Mesendoderm (in vitro differentiated cells): ENCODE measurements at places on chromosomes 7 and 10.

DNA sequence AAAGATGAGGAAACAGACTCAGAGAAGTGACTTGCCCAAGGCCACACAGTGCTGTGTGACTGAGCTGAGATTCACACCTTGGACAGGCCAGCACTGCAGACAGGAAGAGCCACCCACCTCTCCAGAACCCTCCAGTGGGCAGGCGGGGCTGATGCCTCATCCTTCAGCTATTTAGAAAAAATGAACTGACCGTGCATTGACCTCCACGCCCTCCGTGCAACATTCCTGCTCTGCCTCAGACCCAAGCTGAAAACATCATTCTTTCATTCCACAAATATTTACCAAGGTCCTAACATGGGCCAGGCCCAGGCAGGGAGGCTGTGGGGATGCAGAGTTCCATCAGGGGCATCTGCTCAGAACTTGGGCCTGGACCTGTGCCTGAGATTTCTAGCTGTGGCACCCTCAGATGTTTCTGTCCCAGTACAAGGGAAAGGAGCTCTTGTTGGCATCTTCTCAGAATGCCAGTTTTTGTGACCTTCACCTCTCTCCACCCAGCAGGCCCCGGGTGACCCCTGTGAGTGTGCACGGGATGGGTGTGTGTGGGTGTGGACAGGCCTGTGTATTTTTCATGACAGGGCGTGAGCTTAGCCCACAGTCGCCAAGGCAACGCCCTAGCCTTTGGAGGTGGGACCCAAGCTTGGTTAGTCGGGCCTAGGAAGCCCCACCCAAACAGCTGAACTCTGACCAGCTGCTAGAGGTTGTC lies 6.5 kb downstream of the VSIR start:
- DNase-seq: peak; percentile 73

DNA sequence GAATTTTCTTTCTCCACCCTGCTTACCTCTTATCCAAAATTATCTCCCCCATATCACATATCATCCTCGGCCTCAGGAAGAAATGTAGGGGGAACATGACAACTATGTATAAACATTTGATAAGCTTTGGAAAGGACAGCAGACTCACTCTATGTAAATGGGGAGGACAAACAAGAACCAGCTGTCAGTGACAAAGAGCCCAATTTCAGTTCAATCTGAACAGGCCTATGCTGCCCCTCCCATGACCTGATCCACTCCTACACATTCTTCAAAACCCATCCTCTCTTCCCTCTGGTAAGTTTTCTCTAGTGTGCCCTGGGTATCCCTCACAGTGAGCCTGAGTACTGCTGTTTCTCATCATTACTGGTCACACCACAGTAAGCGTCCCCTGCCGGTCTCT lies 20.8 kb downstream of the FZD9 start:
- DNase-seq: peak; percentile 34

DNA sequence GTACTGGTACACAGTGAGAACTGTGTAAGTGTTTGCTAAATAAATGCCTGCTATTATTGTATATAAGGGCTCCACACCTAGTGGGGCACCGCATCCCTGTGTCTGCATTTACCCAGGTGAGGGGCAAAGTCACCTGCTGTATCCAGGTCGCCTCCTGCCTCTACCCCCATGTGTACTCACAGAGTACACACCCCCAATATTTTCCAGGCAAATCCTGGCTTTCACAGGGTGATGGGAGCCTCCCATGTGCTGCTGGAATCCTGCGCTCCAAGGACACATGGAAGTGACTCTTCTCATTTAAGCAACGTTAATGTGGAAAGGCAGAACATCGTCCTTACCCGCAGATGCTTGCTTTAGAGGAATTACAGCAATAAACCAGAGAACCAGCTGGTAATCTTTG lies 48.2 kb downstream of the ARHGAP22 start:
- DNase-seq: no peak

GRCh38 chr7:988426-988911 lies 5.5 kb downstream of the CYP2W1 start:
- no peak for DNase-seq

- DNase-seq: no peak
Observed at GRCh38 chr7:116727432-116728009, 55.5 kb downstream of the MET start.

DNA sequence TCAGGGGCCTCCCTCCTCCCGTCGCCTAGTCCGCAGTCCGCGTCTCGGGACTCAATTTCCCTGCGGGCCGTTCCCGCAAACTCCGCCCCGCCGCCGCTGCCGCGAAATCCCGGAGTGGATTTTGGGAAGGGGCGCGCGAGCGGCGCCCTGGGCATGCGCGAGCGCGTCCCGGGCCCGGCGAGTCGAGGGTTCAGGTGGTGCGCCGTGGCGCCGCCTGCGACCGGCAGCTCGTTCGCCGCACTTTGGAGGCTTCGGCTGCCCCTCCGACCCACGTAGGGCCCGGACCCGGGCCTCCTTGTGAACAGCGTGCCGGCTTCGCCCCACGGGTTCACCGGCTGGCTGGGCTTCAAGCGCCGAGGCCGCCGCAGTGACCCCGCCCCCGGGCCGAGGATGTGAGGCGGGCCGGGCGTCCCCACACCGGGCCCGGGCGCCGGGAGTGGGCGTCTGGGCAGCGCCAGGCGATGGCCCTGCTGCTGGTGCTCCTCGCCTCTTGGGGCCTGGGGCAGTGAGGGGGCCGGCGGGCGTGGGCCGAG lies at the start of gene PLEKHA8:
PLEKHA8 (plus strand) TSS at position 197 of the 533 bp plus-strand sequence. CDS start 351 bp downstream, outside the sequence.
- peak; percentile 95 for DNase-seq

DNA sequence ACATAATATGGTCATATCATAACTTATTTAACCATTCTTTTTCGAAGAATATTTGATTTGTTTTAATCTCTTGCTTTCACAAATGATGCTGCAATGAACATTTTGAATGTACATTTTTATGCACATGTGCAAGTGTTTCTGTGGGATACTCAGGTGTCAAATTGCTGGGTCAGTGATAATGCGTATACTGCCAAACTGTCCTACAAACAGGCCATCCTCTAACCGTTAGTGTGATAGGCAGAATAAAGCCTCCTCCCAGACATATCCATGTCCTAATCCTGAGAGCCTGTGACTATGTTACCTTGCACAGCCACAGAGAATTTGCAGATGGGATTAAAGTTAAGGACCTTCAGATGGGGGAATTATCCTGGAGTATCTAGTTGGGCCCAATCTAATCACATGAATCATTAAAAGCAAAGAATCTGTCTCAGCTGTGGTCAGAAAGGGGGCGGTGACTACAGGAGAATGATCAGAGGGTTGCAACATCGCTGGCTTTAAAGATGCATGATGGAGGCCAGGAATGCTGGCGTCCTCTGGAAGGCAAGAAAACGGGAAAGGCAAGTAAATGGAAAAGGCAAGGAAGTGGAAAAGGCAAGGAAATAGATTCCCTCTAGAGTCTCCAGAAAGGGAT lies 46.7 kb downstream of the FZD1 start:
- DNase-seq: peak; percentile 80

DNA sequence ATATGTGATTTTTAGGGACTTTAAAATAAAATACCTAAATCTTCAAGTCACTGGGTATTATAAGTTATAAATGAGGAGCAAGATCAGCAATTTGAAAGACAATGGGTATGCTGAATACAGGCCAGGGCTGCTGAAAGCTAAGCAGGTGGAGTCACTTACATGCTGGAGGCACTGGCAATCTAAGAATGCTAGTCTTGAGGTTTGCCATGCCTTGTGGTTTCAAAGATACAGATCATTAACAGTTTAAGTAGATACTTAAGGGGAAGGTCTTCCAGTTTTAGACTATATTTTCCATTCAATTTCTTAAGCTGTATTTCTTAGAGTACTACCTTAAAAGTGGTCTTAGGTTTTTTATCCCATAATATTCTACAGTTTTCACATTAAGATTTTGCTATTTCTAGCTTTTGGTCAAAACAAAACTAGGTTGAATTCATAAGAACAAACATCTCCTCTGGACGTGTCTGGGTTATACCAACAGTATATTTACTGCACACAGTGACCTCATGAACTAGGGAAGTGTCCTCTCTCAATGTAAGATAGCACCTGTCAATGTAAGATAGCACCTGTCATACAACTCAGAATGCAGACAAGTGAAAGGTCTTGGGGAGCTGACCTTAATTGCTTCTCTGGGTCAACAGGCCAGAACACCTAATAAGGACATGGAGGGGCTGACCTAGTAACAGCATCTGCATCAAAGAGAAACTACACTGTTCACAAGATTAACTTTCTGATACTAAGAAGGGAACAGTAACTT lies 2.0 kb downstream of the SRI start:
- DNase-seq: no peak

DNA sequence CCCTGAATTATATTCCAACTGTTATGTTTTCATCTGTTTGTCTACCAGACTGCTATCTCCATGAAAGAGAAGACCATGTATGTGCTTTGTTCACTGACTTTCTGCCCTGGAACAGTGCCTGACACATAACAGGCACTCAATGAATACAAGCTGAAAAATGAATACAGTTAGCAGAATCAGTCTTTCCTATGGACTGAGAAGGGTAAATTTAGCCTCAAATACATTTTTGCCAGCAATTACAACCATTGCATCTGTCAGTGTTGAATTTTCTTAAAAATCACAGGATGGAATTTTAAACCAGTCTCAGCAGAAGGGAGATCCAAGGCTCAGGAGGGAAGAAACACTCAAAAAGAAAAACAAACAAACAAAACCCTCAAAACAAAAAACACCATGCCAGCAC lies 1018.1 kb downstream of the XPNPEP1 start:
- no peak for DNase-seq

- peak; percentile 64 for DNase-seq
Observed at GRCh38 chr10:12333380-12334185, 15.8 kb upstream of the CAMK1D start.

DNA sequence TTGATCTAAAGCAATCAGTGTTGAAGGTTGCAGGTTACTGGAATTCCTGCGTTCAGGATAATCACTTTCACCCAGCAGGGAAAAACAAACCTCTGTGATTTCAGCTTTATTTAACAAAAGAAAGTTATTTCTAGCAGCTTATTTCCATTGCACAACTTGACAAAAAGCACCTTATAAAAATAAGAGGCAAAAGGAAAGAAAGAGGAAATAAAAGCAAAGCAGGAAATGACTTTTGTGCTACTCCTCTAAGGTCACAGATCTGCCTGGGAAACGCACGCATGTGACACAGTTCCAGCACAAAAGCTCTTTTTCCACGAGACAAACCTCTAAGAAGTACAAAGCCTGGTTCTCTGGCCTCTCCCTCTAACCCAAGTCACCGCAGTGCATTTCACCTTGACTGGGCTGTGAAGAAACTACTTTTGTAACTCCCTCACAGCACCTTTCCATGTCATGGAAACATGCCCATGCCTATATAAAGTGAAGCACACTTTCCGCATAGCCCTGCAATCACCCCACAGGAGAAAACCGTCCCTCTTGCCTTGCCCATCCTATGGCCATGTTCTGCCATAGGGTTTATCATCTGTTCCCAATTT lies 870 bp downstream of the ANK3 start:
- DNase-seq: peak; percentile 21

- DNase-seq: peak; percentile 86
Observed at GRCh38 chr10:33160151-33160550, 174.3 kb downstream of the NRP1 start.

DNA sequence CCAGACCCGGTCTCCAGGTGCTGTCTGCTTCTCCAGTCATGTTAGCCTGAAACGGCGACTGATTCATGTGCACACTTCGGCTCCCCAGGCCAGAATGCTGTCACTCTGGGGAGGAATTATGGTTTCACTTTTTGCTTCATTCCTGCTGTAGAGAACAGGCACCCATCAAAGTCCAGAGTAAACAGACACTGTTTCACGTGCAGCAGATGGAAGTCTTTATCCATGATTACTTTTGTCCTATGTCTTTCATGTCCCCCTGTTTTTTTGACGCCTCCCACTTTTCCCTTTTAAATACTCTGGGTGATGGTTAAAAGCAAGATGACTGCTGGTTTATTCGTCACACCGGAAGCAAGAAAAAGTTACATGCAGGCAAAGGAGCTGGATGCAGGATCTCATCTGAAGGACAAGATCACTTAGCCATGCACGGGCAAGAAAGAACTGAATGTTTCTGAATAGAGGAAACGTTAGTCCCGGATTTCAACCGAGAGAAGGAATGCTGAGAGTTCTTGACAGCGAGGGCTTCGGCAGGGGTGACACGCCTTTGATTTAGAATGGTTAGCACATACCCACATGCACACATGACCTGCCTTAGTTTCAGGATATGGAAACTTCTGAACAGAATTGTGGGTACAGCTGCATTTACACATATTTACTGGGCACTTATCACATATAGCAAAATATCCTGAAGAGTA lies 250.0 kb upstream of the KLF6 start:
- no peak for DNase-seq

DNA sequence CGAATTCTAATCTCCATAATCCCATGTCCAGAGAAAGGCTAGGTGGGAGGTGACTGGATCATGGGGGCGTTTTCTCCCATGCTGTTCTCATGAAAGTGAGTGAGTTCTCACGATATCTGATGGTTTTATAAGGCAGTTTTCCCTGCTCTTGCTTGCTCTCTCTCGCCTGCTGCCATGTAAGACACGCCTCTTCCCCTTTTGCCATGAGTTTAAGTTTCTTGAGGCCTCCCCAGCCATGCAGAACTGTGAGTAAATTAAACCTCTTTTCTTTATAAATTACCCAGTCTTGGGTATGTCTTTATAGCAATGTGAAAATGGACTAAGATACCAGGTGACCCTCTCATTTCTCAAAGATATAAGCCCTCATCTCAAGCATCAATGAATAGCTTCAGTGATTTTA lies 1.1 kb upstream of the ACTA2 start:
- no peak for DNase-seq

DNA sequence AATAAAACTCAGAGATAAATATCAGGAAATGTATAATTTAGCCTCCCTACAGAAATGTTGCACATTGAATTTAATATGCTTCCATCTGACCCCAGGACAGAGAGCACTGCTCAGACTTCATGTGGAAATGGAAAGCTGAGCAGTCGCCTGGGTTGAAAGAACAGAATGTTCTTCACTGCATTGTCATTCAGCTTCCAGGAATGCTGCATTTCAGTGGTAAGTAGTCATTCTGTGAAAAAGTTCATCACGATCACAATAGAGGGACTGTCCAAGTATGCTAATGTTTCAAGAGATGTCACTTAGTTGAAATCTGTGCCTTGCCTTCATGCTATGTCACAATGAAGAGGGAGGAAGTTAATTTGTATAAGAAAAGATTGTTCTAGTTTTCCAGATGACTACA lies 147.3 kb downstream of the NRCAM start:
- DNase-seq: peak; percentile 22

DNA sequence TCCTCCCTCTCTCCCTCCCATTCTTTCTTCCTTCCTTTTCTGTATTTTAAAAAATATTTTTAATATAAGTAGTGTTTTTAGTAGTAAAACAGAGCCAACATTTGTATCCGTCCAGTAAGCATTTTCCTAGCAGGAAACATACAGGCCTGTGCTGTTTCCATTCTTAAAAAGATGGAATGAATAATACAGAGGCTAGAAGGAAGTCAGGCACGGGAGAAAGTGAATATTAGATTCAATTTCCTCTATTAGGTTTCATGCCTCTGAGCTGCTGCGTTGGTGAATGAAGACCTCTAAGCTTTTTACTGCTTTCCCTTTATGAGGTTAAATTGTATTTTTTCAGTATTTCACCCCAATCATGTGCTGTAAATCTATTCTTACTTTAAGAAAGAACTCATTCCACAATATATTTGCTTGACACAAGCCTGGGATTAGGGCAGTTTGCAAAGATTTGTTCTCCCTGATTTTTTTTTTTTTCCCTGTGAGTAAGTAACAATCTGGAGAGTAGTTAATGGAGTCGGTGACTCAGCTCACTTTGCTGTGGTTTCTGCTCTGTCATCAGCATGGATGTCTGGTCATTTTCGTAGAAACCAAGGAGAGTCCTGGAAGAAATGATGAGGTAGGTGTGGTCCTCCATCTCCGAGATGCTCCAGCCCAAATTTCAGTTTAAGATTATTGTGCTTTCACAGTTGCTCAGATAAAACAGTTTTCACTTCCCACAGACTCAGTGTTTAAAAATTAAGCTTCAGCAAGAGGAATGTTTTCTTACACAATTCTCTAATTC lies 76.1 kb upstream of the PITRM1 start:
- DNase-seq: peak; percentile 78
